ENCODE measurements at places on chromosomes 5 and 9.

DNA sequence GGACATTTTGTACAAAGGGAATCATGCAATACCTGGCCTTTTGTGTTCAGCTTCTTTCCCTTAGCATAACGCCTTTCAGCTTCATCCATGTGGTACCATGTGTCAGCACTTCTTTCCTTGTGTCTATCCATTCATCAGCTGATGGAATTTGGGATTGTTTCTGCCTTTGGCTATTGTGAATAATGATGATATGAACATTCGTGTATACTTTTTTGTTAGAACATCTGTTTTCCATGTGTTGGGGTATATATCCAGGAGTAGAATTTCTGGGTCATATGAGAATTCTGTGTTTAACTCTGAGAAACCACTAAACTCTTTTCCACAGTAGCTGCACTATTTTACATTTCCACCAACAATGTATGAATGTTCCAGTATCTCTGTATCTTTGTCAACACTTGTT lies 14.8 kb upstream of the PRRC2B start:
- DNase-seq: no peak

DNA sequence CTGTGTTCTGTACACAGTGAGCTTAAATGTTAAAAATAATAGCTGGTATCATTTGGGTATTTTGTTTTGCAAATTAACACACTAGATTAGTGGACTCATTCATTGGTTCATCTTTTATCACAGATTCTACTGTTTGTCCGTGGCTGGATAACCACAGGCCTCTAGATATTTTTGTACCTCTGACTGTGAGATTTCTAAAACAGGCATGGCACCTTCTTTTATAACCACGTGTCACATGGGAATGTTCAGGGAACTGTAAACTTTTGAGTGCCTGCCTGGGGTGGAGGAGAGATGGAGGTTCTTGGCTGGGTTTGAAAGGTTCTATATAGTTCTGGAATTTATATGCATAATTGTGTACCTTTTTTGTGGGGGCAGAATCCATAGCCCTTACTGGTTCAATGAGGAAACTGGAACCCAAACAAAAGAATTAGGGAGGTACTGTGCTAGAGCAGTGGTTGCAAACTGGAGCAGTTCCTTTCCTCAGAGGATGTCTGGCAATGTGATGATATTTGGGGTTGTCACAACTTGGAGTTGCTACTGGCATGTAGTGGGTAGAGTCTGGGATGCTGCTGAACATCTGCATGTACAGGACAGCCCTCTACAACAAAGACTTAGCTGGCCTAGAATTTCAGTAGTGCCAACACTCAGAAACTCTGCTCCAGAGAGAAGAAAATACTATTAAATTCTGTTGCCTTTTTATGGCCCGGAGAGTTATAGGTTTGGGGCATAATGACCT lies 16.9 kb downstream of the TLE4 start:
- DNase-seq: no peak

GRCh38 chr5:111697881-111698757 lies 58.9 kb downstream of the NREP start:
- DNase-seq: no peak

GRCh38 chr5:149419859-149420544 lies 40.9 kb upstream of the IL17B start:
- DNase-seq: no peak

DNA sequence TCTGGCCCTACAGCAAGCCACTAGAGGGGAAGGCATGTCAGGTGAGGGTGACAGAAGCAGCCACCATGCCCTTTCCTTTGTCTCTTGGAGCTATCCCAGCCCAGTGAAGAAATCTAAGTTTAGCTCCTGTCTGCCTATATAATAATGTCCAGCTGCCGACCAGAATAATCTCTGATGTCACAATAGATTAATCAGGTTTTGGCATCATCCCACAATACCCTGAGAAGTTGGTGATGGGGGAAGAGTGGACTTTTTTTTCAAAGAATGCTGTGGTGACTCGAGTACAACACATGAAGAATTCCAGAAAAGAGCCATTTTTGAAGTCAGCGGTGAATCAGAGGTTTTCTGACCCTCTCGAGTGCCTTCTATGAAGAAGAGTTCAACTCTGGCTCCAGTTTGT lies 1.7 kb upstream of the TSLP start:
- DNase-seq: no peak

- no peak for DNase-seq
These were observed 46.0 kb downstream of the CNOT6 start for GRCh38 chr5:180540050-180540694.

DNA sequence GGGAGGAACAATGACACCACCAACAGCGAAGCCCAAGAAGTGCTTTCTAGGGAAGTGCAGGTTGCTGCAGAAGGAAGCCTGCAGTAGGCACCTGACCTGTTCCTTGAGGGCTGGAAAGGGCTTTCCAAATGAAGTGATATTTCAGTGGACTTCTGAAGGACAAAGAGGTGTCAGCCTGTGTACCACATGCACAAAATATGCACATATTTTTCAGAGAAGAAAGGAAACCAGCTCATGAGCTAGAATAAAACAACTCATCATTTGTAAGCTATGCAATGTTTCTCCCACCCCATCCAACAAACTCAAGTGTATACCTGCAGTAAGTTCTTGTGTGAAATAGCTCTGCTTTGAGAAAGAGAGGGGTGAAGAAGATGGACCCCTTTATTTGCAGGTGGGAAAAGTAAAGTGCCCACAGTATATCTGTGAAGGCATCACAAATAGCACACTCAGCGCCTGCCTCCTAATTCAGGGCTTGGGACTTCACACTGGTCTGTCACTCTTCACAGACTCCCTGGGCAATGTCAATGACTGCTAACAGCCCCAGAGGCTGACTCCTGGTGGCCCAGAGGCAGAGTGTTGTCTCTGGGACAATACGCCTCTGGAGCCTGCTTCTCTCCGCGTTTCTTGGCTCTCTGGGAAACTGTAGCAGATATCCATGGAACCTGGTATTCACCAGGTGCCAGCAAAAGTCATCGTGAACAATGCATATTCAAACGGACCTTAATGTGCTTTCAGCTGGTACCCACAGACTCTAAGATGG lies 198.1 kb upstream of the EFNA5 start:
- no peak for DNase-seq

Data from stimulated activated CD4-positive, alpha-beta T cell treated with anti-CD3 and anti-CD28 coated beads, Interleukin-12 subunit alpha, Interleukin-12 subunit beta, amount 100 ng/mL, for 24 hours (primary cell).